Activated T-cell treated with anti-CD3 and anti-CD28 coated beads, Interleukin-2, amount 50 U/mL, for 48 hours (primary cell): ENCODE measurements at places on chromosomes 11 and 22.

DNA sequence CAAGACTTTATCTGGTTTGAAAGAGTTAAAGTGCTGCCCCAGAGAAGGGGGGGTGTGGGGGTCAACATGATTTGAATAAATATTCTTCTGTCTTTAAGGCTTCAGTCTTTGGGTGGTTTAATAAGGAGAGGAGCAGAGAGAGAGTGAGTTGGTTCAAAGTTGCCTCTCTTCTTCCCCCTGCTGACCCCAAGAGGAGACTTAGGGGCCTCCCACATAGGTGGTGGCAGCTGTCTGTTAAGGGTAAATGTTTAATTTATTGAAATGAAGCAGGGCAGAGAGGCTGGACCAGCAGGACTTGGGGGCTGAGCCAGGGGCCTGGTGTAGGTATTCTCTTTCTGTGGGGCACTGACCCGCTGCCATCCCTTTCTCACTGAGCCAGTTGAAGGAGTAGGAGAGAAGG lies 5.5 kb downstream of the POU2F3 start:
- no peak for DNase-seq

DNA sequence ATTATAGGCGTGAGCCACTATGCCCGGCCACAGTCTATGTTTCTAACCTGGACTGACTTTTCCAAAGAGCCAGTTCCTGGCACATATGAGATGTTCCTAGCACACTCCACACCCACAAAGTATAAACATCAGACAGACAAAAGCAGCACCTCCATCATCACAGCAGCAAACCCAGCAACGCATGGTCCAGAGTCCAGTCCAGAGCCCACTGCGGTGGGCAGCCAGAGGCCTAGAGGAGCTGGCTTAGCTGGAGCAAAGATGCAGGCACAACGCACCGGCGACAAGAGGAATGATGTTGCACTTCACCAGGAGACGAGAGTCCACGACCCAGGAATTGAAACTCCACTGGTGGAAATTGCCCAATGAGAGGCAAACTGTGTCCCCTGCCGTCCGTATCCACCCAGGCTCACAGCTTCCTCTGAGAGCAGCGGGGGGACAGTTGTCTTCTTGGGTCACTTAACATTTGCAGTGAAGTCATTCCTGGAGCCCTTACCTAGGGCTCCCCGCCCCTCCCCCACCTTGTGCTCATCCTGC lies 36.6 kb downstream of the RPS6KA4 start:
- DNase-seq = no peak

DNA sequence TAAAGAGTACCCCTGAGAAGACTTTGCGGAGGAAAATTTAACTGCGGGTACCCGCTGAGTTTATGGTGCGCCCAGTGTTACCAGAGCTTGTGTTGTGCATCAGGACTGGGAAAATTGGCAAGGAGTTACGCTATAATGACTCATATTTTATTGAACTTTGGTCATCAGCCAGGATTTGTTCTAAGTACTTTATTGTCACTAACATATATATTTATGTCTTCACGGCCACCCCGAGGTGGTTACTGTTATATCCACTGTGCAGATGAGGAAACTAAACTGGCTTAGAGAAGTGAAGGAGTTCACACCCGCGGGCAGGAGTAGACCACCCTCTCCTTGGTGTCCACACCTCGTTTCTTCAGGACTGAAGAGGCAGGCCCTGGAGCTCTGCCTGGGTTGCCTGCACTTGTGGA lies 667 bp downstream of the ACCS start:
- no peak for DNase-seq

GRCh38 chr22:43225609-43226008 lies 38.7 kb upstream of the TTLL12 start:
- DNase-seq = no peak

- DNase-seq = no peak
These were observed 34.0 kb upstream of the FADD start for GRCh38 chr11:70169127-70169526.

GRCh38 chr11:111186308-111186915 lies 59.1 kb upstream of the POU2AF2 start:
- DNase-seq = no peak

GRCh38 chr11:65927904-65928397 lies 8.7 kb downstream of the DRAP1 start:
- peak; percentile 76 for DNase-seq

DNA sequence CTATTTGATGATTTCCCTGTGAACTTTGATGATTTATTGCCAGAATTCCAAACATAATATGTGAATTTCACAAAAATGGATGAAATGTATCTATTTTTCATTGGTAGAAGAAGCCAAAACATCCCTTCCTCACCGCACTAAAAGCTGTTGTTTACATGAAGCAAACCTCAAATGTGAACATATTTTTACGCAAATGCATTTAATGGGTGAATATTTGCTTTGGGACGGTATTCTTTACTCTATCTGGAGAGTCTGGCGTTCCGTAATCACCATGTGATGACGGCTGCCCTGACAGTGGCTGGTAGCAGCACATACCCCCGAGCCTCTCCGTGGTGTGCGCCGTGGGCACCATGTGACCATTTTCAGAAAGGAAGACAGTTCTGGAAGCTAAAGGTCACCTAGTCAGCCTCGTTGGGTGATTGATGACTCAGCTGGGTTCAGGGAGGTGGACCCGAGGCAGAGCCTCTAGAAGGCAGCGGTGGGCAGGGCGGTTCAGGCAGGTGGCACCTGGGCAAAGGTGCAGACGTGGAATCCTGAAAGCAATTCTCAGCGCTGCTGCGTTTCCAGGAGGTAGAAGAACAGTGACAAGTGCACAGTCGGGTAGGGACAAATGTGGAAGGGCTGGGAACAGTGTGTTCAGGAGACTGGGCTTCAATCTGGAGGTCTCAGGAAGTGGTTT lies 45.3 kb downstream of the PPARA start:
- DNase-seq = no peak

DNA sequence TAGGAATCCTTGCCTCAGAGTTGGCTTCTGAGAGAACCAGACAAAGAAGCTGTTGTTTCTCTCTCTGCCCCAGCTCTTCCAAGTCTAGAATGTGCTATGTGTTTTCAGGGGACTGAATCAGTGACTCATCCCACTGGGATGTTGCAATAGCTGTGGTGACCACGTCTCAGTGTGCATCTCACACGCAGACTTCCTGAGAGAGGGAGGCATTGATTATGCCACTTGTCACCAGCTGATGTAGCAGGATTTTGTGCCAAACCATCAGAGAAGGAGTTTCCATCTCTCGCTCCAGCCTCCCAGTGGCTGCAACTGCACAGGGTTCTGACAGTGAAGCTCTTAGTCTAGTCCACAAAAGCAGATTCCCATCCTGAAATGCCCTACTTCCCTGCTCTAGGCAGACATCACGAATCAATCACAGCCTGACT lies 455.8 kb downstream of the MIAT start:
- DNase-seq = no peak

- no peak for DNase-seq
These were observed 81.3 kb downstream of the PHF21A start for GRCh38 chr11:46039990-46040389.

DNA sequence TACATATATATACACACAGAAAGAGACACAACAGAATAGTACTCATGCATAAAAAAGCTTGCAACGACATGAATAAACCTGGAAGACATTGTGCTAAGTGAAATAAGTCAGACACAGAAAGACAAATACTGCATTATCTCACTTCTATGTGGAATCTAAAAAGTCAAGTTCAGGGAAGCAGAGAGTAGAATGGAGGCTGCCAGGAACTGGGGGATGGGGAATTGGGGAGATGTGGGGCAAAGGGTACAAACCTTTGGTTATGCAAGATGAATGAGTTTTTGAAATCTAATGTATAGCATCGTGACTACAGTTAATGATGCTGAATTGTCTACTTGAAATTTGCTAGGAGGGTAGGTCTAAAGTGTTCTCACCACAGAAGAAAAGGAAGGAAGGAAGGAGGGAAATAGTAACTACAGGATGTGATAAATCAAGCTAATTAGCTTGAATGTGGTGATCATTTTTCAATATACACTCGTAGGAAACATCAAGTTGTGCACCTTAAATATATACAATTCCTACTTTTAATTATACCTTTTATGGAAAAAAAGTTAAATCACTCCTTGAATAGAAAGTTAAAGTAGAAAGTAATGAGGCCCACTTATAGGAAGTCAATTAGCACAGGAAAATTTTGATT lies 33.8 kb downstream of the MMP13 start:
- no peak for DNase-seq

DNA sequence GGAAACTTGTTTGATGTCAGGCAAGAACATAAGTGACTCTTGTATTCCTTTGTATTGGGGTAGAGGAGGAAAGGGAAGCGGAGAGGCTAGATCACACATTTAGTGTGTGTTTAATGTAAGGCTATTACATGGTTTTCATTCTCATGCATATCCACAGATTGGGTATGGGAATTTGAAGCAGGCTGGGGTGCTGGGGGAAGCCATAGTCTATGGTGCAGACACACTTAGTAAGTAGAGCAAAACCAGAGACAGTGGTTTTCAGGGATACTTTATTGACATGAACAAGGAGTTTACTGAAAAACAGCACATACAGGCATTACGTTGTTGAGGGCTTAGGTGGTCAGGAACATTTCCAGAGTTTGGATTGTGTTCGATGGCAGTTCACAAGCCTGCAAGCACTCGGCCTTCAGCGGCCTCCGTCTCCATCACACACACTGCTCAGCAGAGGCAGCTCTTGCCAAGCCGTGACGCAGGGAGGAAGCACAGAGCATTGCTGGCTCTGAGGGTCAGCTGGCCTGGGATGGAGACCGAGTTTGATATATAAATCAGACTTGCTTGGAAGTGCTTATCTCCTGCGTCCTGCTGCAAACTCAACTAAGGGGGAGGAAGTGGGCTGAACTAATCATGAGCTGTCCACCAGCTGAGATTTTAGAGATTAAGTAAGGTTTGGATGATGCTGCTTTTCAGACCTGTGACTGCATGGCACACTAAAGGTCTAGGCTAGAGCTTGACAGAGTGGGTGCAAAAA lies 25.3 kb downstream of the SCN3B start:
- no peak for DNase-seq

DNA sequence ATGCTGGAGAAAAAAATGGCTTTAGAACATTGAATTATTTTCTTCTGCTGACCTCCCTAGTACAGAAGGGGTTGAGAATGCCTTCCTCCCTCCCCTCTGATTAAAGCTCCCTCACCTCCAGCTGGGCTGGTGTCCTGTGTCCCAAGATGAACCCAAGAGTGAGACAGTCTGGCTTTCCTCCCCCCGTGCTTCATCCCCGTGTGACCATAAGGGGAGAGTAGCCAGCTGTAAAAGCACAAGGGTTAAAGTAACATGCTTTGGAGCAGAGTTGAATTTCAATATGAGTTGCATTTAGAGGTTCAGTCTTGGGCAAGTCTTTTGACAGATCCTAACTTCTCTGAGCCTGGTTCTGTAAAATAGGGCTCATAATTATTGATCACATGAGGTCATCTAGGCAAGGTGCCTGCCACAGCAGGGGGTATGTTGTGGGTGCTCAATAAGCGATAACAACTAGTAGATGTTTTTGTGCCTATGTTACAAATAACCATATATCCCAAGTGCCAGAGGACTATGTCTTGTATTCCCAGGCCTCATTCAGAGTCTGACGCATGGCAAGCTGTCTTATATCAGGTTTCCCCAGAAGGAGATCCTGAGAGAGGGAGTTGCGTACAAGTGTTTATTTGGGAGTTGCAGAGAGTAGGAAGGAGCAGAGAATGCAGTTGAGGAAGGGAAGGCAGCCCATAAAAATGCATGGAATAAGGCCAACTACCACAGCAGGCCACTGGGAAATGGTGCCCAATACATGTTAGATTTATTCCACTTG lies 4.1 kb downstream of the PRG2 start:
- DNase-seq = no peak

DNA sequence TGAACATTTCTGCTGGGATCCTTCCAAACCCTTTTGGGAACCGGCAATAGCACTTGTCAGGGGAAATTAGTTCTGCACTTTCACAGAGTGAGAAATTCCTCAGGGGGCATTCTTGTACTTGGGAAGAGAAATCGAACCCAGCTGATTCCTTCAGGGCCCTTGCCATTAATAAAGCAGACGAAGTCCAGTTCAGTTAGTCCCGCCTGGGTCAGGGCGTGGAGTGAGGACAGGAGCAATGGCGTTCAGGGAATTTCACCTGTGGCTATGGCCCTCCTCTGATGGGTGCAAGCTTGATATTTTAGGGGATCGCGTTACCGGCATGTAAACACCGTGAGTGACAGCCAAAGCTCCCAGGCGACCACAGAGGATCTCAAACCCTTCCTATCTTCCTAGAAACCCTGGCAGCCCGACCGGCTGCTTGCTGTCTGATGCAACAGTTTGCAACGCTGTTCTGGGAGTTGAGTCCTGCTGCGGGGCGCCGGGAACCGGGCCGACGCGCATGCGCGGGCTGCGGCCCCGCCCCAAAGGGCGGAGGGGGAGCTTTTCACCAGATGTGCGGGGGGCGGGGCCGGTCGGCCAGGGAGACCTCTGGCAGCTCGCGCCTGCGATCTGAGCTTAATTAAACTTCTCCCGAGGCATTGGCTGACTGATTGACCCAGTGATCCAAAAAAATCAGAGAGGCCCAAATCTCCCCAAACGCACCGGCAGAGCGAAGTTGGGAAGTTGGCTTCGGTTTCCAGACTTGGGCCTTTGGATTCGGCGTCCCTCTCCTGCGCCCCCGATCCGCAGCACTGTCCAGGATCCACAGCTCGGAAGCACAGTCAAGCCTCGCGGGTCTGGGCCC lies 34.3 kb upstream of the CREB3L1 start:
- peak; percentile 94 for DNase-seq

- no peak for DNase-seq
These were observed 164.6 kb downstream of the ST3GAL4 start for GRCh38 chr11:126519764-126520734.

DNA sequence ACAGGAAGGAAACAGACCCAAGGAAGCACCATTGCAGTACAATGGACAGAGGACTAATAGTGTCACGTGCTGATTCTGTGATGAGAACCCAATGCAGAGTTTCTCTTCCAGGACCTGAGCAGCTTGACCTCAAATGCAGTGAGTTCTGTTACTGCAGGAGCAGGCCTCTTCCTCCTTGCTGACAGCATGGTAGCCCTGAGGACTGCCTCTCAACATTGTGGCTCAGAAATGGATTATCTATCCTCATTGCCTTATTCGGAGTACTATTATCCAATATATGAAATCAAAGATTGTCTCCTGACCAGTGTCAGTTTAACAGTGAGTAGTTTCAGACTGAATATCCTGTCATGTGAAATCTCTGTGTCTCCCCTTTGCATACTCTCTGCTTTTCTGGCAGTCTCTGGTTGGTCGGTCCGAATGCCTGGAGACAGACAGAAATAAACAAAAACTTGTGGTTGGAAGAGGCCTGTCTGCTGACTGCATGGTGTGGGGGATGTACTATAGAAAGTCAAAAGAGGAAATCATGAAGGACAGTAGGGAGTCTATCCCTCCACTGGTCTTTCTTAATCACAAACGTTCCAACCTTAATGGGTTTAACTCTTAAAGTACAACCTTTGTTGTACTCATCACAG lies 6.9 kb upstream of the MS4A14 start:
- DNase-seq = no peak

- peak; percentile 69 for DNase-seq
These were observed 776 bp downstream of the NLRX1 start for GRCh38 chr11:119169282-119169719.
